Uterus (tissue), 4 donors: ENCODE measurements at places on chromosomes 12 and 14. TPM values are rescaled to one million over a fixed set of nuclear protein-coding genes. Genes with fewer than 3 reads are reported as not detected.
A peak's percentile ranks its signal among the peaks of the same experiment; 100 is the strongest.

The OTOGL gene
- total RNA-seq, result 1.8 TPM

The DACT1 gene
- total RNA-seq, result 1.5 TPM

The CTDSP2 gene
- total RNA-seq, result 115 TPM

DNA sequence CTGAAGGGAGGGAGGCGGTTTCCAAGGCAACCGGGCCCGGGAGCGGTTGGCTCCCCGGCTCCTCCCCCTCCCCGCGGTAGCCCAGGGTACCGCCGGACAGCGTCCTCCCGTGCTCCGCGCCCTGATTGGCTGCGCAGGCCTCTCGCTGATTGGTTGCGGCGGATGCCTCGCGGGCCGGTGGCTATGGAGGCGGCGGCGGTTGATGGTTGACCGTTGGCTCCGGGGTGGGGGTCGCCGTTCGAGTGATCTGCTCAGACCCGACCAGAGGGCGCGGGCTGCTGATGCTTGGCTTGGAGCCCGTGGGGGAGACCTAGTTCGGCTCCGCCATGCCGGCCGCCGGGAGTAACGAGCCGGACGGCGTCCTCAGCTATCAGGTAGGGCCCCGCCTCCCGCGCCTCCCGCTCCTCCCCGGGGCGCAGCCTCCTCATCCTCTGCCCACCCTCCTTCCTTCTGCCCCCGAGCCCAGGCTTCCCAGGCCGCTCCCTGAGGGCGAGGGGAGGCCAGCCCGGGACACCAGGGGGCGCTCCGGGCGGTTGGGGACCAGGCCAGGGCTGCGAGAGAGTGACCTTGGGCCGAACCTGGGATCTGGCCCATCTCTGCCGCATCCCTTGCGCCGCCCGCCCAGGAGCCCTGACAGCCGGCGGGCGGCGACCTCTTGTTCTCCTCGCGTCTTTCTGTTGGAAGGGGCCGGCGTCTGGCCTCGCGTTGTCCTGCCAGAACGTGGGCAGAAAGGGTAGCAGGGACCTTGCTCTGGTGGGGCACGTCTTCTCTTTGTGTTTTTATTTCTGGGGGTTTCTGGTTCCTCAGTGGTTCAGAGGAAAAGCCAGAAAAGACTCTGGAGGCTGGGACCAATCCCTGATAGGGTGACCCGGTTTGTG lies at the start of gene SLC4A8:
Gene SLC4A8, plus strand, starts transcription at position 170 of the 878 bp plus-strand sequence. Its CDS starts 157 bp downstream, at position 327.
- peak; percentile 72 for DNase-seq

DNA sequence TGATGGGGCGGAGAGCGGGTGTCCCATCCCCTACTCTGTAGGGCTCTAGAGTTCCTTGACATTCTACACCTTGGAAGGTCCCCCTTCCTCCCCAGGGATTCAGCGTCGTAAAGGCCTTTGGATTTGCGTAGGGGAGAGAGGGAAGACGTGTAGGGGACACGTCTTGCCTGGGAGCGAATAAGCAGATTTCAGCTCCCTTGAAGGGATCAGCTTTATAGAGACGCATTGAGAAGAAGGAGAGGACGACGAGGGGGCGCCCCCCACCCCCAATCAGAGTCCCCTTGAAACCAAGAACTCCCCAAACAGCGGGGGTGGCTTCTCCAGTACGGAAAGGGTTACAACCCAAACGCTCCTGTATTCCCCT lies 324 bp downstream of the CALCOCO1 start:
- DNase-seq, result no peak

- no peak for DNase-seq
These were observed 730 bp downstream of the PPP1R3E start for GRCh38 chr14:23301969-23302289.

DNA sequence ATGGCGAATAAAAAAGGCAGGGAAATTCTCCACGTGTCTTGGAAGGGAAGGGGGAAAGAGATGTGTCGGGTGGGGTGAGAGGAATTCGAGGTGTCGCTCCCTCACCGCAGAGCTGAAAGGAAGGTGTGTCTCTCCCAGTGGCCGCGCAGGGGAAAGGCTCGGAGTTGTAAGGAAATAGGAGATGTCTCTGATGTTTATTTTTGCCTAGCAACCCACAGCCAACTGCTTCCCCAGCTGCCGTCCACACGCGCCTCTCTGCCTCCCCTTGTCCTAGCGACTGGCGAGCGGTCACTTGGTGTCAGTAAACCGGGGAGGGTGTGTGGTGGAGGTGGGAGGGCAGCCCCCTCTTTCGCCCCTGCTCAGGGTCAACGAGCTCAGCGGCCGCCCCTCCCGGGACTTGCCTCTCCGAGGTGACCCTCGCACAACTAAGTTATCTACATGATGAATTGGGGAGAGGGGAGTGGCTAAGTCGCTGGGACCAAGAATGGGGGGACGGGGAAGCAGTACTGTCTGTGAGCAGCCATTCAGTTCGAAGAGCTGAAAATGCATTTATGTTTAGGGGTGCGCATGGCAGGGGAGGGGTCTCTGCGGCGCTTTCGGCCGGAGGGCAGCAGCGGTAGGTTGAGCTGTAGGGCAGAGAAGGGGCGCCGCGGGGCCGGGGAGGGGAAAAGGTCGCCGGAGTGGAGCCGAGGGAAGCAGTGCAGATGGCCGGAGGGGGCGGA lies 585 bp upstream of the DYRK2 start:
- peak; percentile 75 for DNase-seq

- no peak for DNase-seq
These were observed 18.0 kb upstream of the ANKRD33 start for GRCh38 chr12:51869931-51870330.

DNA sequence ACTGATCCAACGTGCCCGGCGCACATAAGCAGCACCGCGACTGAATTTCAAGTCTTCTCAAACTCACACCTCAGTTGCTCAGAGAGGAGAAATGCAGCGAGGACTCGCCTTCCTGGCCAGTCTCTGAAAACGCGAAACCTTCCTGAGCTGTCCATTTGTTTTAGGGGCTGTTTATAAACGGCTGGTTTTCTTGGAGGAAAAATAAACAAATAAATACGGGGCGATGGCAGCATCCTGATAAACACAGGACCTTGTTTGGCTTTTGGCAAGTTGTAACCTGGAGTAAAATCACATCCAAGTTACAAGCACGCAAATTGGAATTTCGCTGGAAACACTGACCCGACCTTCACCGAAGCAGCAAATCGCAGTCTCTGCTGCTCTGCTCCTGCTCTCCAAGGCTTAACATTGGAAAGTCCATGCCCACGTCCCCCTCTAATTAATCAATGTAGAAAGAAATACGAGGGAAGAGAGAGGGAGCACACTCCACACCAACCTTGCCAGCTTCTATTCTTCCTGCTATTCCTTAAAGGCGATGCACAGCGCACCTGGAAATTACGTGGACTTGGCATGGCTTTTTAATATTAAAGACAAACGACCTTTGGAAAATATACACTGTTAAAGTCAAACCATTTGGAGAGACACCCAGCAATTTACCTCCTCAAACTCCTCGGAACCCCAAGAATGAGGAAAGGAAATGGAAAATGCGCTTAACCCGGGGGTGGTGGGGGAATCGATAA lies 248.8 kb downstream of the APAF1 start:
- DNase-seq, result no peak

The INSM2 gene
- total RNA-seq, result not detected

The RASSF9 gene
- 8.3 TPM for total RNA-seq
